ENCODE measurements at places on chromosomes 7 and 10.

- DNase-seq = no peak
These were observed 163.6 kb downstream of the DOCK4 start for GRCh38 chr7:112042631-112043030.

DNA sequence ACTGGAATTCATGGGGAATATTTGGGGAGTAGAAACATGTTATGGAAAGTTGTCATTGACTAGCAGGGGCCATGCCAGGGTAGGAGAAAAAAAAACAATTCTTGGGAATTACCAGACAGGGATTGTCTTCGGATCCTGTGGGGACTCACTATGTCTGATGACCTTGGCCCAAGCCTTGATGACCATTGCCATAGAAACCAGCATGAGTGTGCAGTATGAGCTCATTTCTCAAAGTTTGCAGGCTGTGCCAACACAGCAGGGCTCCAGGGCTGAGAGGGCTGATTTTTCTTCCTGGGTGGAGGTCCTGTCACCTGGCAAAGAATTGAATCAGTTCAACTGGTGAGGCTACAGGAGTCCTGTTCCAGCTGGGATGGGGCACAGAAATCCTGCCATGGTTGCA lies 198.3 kb downstream of the ADRA2A start:
- no peak for DNase-seq

GRCh38 chr10:112389271-112389822 lies 15.4 kb downstream of the ACSL5 start:
- DNase-seq = no peak

DNA sequence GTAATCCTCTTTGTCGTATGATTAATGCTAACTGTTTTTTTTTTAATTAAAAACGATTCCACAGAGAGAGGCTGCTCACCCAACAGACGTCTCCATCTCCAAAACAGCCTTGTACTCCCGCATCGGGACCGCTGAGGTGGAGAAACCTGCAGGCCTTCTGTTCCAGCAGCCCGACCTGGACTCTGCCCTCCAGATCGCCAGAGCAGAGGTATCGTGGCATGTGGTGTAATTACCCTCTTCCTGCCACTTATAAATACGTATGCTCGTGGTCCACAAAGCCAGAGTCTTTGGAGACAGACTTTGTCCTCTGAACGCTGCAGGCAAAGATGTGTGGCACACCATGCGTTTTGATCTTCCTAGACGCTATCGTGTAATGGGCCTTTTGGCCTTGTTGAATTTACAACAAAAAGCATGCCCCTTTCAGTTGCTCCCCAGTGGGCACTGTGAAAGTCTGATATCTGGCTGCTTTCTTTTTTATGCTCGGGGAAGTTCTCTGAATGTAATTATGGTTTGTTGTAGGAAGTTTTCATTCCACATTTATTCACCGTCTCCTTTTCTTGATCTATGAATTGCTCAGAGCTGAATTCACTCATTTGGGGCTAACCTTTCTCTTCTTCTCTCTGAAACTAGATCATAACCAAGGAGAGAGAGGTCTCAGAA lies 33.6 kb upstream of the BTBD16 start:
- peak; percentile 21 for DNase-seq

DNA sequence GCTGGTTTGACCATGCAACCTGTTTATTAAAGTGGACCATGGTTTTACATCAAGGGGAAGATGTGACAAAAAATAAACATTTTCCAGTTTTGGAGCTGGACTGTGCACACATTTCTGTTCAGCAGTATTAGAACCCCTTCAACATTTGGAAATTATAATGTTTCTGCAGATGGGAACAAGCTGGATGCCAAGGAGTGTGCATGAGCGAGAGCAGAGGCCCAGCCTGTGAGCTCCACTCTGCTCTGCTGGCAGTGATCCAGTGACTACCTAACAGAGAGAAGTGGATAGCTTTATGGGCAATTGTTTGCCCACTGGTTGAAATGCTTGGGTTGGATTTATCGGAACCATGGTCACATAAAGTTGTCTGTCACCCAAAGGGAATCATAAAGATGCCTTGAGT lies 456.7 kb downstream of the NRG3 start:
- DNase-seq = no peak

GRCh38 chr10:112373912-112374338 lies at the start of gene ACSL5:
TSS of gene ACSL5 (plus strand) at chr10:112374116. CDS start at chr10:112394947, 20,831 bp downstream.
- no peak for DNase-seq

DNA sequence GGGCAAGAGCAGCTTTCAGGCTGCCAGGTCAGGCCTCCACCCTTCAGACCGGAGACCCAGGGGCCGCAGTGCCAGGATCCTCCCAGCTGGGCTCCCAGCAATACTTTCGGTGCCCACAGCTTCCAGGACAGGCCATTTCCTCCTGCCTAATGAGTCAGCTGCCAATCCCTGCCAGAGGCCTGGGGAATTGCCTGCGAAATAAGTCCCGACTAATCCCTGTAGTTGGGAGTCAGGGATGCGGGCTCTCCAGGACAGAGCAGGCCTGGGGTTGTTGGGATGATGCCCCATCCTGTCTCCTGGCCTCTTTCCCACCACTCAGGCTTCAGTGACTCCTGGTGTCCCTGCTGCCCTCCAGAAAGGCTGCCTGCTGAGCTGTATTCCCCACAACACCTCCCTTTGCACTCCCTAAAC lies 143.5 kb upstream of the UNC5B start:
- DNase-seq = no peak

DNA sequence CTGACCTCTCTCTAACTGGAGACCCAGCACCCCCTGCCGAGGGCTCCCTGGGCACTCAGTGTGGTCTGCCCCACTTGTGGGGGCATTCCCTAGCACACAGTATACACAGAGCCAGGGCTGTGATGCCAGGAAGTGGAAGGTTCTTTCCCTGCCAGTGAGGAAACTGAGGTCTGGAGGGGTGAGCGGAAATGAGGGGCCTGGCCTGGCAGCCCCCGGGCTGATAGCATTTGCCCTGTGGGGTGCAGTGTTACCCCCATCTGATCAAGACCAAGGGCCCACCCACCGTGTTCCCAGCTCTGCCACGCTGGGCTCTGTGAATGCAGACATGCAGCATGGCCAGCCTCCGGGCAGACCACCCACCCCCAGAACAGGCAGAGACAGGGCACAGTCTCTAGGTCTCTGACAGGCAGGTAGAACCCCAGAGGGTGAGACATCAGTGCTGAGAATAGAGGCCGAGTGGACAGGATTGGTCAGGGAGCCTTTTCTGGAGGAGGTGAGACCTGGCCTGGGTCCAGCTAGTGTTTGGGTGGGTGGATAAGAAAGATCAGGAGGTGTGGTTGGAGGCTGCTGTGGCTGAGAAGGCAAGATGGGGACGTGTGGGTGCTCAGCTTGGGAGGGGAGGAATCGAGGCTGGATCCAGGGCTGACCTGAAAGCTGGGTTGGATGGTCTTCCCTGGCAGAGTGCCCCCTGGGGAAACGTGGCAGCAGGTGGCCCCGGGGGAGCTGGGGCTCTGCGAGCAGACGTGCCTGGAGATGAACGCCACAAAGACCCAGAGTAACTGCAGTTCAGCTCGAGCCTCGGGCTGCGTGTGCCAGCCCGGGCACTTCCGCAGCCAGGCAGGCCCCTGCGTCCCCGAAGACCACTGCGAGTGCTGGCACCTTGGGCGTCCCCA lies 10.8 kb upstream of the ZNF862 start:
- DNase-seq = no peak

GRCh38 chr10:12140038-12140437 lies 10.6 kb downstream of the SEC61A2 start:
- no peak for DNase-seq

DNA sequence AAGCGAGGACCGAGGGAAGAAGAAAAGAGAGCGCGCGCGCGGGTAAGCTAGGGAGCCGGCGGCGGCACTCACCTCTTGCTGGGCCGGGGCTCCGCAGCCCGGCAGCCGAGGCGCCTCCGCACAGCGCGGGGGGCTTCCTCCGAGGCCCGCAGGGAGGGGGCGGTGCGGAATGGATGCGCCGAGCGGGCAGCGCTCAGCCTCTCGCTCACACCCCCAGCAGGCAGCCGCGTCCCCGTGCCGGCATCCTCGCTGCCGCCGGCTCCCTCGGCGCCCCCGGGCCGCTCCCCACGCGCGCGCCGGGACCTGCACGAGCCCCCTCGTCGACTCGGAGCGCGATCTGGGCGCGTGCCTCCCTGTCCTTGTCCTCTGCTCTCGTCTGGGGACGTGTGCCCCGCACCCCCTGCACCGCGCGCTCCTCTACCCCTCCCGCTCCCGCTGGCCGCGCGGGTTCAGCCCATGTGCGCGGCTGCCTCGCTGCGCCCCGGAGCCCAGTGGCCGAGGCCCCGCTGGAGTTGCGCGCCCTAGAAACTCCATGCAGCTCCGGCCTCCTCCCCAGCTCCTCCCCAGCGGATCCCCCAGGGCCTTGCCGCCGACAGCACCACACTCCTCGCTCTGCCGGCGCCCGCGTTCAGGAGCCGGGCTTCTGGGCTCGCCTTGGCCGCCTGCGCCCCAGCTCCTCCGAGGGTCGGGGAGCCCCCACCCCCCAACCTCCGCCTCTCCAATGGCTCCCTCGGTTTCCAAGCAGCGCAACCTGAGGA lies 75.3 kb downstream of the CALN1 start:
- DNase-seq = no peak

DNA sequence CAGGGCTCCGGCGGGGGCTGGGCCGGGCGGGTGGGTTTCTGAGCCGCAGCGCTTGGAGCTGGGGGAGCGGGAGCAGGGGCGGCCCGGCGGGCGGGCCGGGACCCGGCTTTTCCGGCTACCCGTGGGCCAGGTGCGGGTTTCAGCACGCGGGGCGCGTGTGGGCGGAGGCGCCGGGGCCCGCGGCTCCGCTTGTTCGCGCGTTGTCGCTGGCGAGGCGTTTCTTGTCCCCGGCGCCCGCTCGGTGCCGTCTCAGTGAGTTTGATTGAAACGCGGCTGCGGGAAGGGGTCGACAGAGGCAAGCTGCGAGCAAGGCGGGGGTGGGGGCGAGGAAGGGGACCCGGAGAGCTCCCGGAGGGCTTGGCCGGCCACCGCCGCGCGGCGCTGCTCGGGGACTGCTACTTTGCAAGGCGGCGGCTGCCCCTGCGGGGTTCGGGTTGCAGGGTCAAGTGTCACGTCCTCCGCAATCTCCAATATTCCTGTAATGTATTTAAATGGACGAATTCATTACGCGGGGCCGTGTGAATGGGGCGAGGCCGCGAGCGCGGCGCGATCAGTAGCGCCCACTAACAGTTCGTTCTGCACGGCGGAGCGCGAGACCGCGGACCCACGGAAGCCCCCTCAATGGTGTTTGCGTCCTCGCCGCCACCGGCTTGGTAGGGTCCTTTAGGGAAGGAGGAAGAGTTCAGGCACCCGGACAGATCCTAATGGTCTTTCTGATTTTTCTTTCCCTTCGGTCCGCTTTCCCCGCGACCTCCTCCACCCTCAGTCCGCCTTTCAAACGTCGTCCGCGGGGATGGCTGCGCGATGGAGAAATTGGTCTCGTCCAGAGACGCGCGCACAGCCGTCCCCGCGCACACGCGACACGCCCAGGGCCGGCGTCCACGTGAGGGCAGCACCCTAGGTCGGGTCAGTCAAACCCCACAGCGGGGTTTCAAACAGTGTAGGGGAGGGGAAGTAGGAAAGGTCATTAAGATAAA lies 76.9 kb downstream of the INSIG1 start:
- no peak for DNase-seq

- DNase-seq = no peak
These were observed 180.9 kb downstream of the CDK14 start for GRCh38 chr7:90777041-90777440.

DNA sequence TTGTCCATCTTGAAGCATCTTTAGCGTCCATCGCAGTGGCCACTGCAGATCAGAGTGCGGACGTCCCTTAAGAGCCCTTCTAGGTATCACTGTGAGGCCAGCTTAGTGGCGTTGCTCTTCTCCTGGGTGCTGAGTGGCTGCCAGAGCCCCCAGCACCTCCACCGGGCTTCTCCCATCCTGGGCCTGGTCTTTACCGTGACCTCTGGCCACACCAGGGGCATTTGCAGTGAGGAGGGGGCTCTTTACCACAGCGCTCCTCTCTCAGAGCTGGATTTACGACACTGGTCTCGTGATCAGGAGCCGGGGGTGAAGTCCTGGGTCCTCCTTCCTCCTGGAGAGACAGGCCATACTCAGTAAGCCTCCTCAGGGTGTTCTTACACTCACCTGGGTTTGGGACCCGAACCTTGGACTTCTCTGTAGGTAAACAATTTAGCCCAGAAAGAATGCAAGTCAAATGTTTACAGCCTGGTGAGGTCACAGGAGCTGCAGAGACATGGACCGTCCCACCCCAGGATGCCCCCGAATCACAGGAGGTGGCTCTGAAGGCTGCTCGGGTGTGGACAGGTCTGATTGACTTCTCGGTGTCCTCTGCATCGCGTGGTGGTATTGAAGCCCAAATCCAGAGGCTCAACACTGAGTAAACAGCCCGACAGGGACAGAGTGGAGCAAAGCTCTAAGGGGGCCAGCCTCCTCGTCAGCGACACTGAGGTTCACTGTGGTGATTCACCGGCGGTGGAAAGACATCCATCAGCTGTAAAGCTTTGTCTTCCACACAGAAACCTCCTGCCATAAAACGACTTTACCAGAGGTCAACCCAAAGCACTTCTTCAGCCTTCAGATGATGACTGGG lies 33.0 kb downstream of the JAKMIP3 start:
- DNase-seq = no peak

- no peak for DNase-seq
These were observed 48.4 kb downstream of the LHPP start for GRCh38 chr10:124509880-124510632.

DNA sequence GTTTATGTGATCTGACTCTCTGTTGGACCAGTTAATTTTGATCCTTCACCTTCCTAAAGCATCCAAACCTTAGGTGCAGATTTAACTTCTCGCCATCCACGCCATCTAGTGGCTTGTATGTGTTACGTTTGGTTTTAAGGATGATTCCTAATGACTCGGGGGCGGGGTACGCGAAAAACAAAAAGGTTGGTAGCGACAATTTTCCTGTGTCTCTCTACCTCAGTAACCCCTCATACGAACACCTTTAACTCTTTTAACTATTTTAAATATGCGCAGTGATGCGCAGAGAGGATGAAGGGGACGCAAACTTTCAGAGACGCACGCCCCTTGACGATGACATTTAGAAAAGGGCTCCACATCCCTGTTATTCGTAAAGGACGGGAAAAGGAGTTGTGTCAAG lies 714 bp upstream of the KCND2 start:
- DNase-seq = peak; percentile 87

- no peak for DNase-seq
These were observed 24.4 kb upstream of the GIMAP2 start for GRCh38 chr7:150660939-150661613.
